Activated gamma-delta T cell (primary cell): ENCODE measurements at places on chromosomes 13 and 19.

DNA sequence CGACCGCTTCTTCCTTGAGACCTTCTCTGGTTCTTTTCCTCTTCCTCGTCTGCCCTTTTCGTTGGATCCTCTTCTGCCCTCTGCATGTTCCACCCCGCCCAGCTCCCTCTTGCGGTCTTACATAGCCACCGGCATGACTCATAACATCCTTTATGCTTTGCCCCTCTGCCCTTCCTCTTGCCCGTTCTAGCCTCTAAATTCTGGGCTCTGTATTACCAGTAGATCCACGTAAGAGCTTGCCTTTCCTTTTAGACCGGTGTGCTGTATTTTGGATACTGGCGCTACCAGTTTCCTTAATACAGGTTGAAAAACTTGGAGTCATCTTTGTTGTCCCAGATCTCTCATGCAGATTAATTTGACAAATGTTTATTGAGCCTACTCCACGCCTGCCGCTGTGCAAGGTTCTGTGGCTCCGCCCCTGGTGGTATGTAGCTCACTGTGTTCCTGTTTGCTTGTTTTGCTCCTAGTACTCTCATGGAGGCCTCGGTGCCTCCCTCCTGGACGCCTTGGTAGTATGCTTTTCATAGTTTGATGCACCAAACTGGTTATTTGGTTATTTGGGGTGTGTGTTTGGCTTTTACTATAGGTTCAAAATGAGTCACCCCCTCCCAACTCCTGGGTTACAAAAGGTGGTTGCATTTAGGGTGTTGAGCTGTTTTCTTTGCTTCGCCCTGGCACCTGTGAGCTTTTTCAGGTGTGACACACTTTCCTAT lies 1.7 kb downstream of the GTF3A start:
- DNase-seq = no peak

- DNase-seq = no peak
Measured at GRCh38 chr13:20843166-20843565, 59.4 kb downstream of the XPO4 start.

DNA sequence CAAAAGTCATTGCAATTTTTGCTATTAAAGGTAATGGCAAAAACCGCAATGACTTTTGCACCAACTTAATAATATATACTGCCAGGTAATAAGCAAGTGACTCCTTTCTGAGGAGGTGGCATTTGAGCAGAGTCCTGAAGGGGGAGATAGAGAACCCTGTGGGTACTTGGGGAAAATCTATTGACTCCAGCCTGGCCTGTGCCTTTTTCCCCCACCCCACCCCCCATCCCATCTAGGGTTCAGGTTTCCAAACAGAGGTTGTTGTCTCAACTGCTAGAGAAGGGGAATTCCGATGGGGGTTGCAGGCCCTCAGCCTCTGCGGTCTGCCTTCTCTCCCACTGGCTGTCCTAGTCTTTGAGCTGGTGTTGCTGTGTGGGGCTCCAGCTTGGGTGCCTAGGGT lies 11.5 kb downstream of the S1PR2 start:
- no peak for DNase-seq

DNA sequence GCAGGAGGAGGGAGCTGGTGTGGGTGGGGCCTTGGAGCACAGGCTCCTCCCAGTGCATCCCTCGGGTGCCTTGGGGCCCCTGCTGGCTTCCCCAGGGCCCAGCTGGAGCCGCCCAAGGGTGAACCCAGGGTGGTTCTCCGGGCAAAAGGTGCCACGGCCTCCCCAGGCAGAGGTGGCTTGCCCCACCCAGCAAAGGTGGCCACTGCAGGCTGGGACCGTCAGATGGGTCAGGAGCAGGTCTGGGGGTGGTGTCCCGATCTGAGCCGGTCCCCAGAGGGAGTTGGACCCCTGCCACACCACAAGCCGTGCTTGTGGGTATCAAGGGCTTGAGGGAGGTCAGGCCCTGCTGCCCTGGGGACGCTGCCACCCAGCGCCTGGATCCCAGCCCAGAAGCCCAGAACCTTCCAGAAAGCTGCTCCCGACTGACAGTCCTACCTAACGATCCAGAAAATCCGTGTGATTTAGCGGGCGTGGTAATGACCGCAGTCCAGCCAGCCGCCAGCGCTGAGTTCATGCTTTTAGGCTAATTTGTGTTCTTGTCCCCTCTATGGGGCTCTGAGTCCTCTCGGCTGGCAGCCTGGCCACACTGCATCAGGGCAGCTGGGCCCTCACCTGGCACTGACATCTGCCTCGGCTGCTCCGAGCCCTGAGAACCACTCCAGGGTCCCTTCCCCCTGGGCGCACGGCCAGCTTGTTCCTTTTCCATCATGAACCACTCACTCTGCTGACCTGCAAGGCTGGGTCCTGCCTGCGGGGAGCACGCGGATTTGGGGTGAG lies 5.0 kb upstream of the GRIN3B start:
- no peak for DNase-seq

DNA sequence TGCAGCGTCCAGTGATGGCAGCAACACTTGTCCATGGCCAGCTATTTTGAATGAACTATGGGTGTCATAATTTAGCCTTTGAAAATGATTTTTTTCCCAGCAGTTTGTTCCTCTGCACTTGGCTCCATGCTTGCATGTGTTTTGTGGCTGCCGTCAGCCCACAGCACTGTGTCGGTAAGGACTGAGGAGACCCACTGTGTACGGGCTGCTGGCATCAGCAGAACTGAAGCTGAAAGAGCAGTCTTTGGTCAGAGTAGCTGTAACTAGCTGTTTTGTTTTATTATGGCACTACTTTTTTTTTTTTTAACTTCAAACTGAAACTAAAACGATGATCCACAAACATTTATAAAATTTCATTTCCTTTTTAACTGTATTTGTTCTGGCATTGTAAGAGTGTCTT lies 50.3 kb upstream of the TEX29 start:
- no peak for DNase-seq

DNA sequence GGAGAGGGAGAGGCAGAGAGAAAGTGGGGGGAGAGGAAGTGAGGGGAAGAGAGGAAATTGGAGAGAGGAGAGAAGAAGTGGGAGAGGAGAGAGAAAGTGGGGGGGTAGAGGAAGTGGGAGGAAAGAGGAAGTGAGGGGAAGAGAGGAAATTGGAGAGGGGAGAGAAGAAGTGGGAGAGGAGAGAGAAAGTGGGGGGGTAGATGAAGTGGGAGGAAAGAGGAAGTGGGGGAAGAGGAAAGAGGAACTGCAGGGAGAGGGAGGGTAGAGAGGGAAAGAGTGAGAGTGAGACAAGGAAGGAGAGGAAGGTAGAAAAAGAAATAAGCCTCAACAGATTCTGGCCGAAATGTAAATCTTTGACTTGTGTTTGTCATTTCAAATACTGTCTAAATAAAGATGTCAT lies 146.6 kb downstream of the KLF12 start:
- DNase-seq = no peak

- no peak for DNase-seq
Measured at GRCh38 chr13:61935710-61936109, 520.1 kb upstream of the PCDH20 start.

GRCh38 chr13:109713681-109714080 lies 72.7 kb downstream of the IRS2 start:
- DNase-seq = no peak
